ENCODE measurements at places on chromosomes 4 and X.

GRCh38 chrX:87900320-87900908 is 382.8 kb downstream of the KLHL4 start:
- no peak for DNase-seq

GRCh38 chr4:184039963-184040383 is 134.9 kb downstream of the STOX2 start:
- no peak for DNase-seq

GRCh38 chr4:95272797-95273196 is 276.0 kb downstream of the UNC5C start:
- no peak for DNase-seq

- no peak for DNase-seq
Measured at GRCh38 chr4:13985837-13986236, 358.3 kb upstream of the BOD1L1 start.

- no peak for DNase-seq
Measured at GRCh38 chr4:187027272-187027671, 303.6 kb upstream of the FAT1 start.

Measured in DMS 273 treated with DMSO at 0.1 percent for 48 hours (cell line).